HTR-8/SVneo (cell line): ENCODE measurements at places on chromosomes 1 and 21.

DNA sequence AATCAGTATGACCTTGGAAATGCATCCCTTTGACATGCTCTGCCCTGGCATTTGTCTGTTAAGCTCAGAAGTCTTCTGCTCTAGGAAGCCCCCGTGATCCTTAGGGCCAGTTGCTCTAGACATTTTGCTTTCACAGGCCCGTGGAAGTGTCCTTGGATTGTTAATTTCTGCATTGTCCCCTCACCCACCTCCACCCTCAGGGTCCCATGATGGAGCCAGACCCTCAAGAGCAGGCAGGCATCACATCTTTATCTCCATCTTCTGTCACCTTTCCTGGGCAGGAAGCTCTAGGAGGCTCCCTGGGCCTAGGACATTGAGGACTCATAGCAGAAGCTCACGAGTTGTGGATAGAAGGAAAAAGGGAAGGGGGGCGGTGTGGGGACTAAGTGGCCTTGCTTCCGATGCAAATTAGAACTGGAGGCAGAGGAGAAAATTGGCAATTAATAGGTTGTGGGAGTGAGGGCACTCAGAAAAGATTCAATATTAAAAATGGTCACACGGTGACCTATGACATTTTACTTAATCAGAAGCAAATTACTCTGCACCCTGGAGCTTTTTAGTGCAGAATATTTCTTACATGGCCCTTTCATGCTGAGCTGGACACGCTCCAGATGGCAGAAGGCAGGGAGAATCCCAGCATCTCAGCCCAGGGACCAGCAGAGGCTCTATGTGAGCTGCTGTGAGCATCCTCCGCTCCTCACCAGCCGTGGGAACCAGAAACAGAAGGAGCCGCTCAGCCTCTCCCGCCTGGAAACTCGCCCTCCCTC, 185.0 kb downstream of the MATN1 start:
- no peak for DNase-seq

- no peak for DNase-seq
Observed at GRCh38 chr1:111221633-111222291, 5.8 kb upstream of the CHI3L2 start.

DNA sequence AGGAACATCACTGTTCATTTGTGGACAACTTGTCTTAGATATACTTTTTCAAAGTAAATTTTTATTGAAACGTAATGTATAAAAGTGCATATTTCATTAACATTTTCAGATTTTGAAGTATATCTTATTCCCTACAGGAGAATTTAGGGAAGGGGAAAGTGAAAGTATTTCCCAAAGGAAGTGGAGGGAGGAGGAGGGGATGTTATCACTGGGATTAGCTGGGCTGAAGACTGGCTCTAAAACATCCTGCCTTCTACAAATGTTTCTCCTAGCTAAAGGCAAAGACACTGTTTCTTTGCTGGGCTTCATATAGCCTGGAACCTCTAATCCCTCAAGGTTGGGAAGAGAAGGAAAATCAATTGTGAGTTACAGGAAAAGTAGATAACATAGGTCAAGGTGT, 7.1 kb upstream of the ZNF697 start:
- no peak for DNase-seq

DNA sequence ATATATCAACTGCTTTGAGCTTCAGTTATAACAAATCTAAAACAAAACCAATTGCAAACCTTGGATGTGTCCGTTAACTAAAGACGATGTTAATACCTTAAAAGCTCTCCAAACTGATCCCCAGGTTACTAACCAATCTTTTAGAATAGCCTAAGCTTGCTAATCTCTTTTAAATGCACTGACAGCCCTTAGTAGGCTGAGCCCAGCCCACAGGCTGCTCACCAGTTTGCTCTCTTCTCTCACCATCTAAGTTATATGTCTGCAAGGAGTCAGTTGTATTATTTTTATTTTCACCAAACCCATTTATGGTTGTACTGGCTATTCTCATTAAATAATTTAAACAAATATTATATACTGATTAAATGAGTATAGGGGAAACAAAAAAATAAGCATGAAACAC, 199.5 kb downstream of the ADGRL2 start:
- DNase-seq = no peak
